ENCODE measurements at places on chromosomes 11 and 22.

- no peak for DNase-seq
Observed at GRCh38 chr11:28043930-28044709, 63.8 kb downstream of the KIF18A start.

DNA sequence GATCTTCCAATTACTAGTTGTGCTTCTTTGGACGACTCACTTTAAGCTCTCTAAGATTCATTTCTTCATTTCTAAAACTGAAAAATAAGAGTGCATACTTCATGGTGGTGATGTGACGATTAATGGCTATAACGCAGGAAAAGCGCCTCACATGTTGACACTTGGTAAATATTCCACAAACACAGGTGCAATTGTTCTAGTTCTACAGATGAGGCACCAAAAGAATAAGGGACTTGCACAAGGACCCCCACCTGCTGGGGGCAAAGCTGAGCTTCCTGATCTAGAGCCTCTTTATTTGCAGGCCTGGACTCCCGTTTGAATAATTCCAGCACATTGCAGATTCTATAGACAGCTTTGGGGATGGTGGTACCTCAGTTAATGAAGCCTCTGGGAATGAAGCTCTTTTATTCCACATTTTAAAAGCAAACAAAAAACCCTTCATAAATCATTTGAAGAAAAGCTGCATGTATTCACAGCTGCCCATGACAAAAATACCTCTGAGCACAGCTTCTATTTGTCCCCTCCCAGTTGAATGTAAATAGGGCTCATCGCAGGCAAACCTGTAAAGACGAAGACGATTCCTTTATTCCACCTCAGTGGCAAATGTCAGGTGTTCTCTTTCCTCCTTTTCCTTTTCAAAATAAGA lies 14.9 kb upstream of the CADM1 start:
- DNase-seq: no peak

- DNase-seq: no peak
Observed at GRCh38 chr11:74450318-74450717, 17.0 kb downstream of the KCNE3 start.

GRCh38 chr11:60931917-60932316 lies 7.7 kb downstream of the TMEM132A start:
- no peak for DNase-seq

DNA sequence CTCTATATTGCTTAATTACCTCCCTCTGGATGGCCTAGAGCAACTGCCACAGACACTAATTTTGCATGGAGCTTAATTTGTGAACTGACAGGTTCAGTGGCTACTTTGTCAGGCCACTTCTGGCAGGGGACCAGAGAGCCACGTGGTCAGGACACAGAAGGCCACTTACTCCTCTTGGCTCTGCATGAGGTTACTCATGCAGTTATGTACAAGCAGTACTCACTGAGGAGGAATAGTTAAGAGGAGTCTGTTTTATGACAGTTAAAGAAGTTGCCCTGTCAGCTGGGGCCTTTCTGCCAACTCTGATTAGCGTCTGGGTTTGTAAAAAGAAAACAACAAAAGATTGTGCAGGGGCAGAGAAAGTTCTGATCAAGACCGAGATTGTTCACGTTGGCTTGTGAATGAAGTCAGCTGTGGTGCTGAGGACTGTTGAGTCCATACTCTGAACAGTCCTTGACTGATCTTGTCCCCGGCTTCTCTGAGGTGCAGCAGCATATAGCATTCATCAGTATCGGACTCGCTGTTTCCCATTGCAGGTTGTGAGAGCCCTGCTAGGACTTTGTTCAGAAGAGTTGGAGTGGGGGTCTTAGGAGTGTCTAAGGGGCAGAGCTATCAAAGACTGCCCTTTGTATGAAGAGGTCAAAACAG lies 41.4 kb downstream of the PPFIBP2 start:
- DNase-seq: no peak

DNA sequence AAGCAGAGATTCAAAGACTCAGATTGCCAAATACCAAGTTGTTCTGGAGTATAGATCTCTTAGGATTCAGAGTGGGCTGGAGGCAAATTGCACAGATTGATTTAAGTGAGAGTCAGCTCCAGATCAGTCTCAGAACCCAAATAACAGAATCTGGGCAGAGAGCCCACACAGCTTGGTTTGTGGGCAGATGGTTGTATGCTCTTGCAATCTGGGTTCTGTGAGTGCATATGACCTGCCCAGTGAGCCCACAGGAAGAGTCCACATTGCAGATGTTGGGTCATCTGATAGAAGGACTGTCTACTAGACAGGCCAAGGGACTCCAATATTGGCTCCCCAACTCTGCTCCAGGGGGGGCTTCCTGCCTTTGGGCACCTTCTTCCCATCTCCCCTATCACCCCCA lies 65.9 kb downstream of the ADAMTS15 start:
- no peak for DNase-seq

- DNase-seq: no peak
Observed at GRCh38 chr11:13152736-13153541, 124.7 kb upstream of the BMAL1 start.

DNA sequence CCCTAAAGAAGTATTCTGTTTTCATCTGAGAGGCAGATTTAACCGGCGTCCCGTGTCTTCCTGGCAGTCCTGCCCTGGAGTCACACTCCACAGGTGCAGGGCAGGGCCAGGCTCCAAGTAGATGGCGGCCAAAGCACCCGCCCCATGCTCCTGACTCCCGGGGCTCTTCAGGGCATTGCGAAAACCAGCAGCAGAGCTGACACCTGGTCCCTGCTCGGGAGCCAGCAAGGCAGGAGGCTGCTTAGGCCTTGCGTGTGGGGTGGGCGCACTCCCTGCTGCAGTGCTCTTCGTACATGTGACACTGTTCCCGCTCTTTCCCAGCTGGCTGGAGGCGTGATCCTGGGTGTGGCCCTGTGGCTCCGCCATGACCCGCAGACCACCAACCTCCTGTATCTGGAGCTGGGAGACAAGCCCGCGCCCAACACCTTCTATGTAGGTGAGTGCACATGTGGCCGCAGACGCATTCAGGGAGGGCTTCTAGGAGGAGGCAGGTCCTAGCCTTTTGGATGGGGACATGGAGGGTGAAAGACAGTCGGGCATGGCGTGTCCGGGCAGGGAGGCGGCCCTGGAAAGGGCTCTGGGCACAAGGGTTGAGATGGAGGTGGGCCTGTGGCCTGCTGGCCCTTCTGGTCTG lies 10.3 kb upstream of the TSSC4 start:
- no peak for DNase-seq

DNA sequence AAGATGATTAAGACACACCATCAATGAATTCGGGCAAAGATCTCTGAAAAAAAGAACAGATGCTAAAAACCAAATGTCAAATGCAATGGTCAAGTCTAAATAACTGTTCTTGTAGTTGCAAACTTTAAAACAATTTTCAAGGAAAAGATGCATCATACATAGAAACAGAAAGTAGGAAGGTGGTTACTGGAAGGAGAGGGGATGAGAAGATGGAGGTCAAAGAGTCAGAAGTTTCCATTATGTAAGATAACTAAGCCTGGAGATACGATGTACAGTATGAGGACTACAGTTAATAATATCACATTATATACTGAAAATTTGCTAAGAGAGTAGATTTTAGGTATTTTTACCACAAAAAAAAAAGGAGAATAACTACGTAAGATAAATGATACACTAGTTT lies 27.1 kb downstream of the CWF19L2 start:
- no peak for DNase-seq

DNA sequence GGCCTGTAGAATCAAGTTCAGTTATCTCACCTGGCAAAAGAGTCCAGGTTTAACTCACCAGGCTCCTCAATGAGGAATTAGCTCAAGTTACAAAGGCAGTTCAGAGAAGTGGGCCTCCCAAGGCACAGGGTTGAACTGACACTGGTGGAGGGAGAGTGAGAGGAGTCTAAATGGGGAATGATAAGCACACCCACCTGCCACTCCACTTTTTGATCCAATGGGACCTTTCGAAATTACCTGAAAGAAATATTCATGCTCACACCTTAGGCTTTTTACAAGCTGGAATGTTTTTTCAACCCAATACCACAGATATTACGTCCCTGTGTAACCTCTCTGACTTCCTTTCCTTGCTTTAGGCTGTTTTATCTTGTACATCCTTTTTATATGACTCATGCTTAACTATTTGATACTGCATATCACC lies 642.7 kb upstream of the TENM4 start:
- DNase-seq: no peak

GRCh38 chr11:36019005-36019596 lies 75.2 kb downstream of the LDLRAD3 start:
- no peak for DNase-seq

GRCh38 chr11:134260503-134260902 lies 7.1 kb downstream of the ACAD8 start:
- no peak for DNase-seq

DNA sequence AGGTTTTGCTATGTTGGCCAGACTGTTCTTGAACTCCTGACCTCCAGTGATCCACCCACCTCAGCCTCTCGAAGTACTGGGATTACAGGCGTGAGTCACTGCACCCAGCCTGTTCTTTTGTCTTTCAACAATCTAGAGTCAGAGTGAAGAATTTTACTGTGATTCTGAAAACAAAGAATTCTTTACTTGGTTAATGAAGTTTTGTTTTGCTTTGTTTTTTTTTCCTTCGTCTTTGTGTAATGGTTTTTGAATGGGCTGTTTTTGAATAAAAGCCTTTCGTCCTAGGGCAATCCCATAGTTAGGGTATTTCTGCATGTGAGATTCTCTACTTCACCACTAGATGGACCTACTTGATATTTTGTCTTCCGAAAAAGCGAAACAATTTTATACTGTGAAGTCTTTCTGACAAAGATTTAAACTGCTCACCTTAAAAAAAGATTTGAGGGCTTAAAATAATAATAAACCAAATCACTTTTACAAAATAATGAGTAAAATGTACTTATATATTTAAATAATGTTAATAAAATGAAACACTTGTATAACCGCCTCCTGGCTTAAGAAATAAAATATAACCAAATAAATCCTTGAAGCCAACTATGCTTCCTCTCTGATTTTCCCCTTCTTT lies 43.4 kb upstream of the SC5D start:
- DNase-seq: no peak

DNA sequence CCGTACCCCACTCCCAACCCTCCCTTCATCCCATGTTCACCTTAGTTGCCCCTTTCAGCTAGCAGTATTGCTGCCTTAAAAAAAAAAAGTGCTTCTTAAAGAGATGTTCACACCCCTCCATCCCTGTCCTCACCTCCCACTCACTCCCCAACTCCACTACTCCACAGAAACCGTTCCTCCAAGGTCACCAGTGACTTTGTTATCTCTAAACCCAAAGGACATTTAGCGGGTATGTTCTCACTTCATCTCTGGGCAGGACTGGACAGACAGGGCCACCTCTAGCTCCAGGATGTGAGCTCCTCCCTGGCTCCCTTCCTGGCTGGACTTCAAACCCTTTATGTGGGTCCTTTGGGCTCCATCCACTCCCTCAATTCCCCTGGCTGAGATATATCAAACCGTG lies 6.4 kb upstream of the RCOR2 start:
- no peak for DNase-seq

DNA sequence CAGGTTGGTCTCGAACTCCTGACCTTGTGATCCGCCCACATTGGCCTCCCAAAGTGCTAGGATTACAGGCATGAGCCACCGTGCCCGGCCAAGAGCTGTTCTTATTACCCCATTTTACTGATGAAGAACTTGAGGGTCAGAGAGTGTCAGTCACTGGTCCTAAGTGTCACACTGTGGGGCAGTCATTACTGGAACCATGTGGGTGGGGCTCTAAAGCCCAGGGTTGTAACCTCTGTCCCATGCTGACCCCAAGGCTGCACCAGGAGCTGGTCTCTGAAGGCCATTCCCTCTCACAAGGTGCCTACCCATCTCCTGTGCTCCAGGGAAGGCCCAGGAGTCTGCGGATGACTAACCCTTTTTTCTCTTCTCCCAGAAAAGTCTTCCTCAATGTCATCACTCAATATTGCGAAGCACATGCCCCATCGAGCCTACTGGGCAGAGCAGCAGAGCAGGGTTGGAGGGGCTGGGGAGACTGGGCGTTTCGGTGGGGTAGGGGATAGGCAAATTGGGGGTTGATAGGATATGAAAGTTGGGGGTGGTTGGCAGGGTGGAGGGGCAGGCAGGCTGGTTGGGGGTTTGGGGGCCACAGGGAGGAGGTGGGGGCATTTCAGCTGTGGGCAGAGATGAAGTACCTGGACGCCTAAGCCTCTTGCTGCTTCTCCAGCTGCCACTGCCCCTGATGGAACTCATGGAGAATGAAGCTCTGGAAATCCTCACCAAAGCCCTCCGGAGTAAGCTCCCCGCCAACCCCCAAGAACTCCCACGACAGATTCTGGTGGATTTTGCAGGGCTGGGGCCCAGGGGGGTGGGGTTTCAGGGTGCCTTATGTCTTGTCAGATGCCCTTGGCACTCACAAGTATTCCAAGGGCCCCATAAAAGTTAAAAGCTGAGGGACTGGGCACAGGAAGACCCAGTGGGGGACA lies 2.0 kb upstream of the ESRRA start:
- DNase-seq: no peak

DNA sequence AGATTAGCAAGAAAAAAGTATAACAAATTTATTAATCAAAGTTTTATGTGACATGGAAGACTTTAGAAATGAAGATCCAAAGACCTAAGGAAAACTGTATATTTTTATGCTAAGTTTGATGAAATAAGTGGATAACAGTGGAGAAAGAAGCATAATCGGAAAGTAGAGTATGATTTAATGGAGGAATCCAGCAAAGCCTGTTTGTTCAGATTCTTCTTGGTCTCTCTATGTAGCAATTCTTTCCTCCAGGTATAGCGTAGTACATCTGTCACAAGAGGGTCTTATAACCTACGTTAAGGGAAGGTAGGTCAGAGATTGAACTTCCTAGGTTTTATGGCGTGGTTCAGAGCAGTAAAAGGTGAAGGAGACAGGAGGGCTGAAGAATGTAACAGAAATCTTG lies 600.6 kb upstream of the CHORDC1 start:
- no peak for DNase-seq

GRCh38 chr11:65611028-65611757 lies 2.8 kb downstream of the MAP3K11 start:
- peak; percentile 73 for DNase-seq

DNA sequence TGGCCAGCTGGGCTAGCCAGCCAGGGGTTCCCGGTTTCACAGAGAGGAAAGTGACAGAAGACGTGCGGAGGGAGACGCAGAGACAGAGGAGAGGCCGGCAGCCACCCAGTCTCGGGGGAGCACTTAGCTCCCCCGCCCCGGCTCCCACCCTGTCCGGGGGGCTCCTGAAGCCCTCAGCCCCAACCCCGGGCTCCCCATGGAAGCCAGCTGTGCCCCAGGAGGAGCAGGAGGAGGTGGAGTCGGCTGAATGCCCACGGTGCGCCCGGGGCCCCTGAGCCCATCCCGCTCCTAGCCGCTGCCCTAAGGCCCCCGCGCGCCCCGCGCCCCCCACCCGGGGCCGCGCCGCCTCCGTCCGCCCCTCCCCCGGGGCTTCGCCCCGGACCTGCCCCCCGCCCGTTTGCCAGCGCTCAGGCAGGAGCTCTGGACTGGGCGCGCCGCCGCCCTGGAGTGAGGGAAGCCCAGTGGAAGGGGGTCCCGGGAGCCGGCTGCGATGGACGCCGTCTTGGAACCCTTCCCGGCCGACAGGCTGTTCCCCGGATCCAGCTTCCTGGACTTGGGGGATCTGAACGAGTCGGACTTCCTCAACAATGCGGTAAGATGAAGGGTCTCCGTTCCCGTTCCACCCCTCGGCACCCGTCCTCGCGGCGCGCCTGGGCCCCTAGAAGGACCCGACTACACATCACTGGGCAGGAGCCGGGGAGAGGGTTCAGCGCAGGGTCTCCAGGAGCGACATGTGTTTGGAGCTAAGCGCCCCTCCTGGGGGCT lies at the start of gene CREB3L1:
Gene CREB3L1, plus strand, starts transcription at position 41 of the 765 bp plus-strand sequence. Its CDS starts 450 bp downstream, at position 491.
- no peak for DNase-seq

- no peak for DNase-seq
Observed at GRCh38 chr22:27283714-27284113, 517.8 kb downstream of the MN1 start.
